Fibroblast of villous mesenchyme (primary cell): ENCODE measurements at places on chromosomes 1 and 21.

DNA sequence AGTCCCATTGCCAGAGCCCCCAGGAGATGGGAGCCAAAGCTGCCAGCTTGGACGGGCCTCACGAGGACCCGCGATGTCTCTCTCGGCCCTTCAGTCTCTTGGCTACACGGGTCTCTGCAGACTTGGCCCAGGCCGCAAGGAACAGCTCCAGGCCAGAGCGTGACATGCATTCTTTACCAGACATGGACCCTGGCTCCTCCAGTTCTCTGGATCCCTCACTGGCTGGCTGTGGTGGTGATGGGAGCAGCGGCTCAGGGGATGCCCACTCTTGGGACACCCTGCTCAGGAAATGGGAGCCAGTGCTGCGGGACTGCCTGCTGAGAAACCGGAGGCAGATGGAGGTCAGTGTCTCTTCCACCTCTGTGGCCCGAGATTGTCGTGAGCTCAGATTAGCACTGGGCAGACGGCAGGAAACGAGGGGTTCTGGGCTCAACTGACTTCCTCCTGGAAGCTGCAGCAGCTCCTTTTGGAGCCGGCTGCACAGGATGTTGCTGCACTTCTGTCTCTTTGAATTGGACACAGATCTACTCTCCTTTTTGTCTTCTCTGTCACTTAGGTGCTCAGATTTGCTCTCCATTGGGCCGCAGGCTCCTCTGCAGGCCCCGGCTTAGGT lies 68.0 kb downstream of the DISC1 start:
- no peak for DNase-seq

DNA sequence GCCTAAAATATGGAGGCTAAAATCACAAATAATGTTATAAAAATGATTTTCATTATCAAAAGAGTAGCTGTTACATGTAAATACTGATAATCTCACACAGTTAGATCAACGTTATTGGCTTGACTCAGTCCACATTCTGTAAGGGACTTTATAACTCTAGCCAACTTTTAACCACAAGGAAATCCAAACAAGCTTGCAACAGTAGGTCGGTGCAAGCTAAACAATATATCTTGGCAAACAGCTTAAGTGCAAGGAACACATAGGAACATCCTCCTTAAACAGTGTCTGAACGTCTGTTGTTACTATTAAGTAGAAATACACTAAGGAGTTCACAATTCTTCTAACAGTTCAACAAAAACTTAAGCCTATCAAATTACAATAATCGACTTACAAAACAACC lies 126.7 kb downstream of the EIF4G3 start:
- peak; percentile 92 for DNase-seq

DNA sequence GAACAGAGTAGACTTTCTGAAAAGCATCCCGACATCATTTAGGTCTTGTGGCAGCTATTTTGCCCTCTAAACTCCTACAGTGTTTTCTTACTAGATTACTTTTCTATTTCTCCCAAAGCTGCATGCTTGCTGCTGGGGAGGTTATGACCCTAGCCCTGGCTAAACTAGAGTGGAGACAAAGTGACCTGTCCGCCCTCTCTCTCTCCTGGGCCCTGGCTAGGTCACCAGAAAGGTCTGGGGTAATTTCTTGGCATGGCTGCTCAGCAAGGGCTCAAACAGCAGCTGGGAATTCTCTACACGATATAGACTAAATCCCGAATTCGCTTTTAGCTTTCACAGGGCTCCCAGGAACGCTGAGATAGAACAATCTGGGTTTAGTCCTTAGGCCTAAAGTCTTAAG lies 84.5 kb upstream of the KCNE2 start:
- no peak for DNase-seq

- DNase-seq = no peak
Observed at GRCh38 chr1:179144626-179145025, 62.8 kb downstream of the TOR3A start.

DNA sequence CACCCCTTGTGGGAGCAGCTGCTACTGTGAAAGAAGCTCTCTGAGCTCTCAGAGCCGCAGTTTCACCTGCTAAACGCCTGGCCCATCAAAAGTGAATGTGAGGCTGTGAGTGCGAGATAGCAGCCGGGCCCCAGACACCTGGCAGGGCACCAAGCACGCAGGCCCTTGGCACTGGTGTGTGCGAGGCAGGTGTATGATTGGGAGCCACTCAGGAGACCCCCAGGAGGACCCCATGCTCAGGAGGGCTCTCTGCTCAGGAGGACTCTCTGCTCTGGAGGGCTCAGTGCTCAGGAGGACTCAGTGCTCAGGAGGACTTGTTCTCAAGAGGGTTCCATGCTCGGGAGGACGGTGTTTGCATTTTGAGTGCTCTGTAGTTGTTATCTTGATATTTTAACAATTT lies 14.3 kb upstream of the ADARB1 start:
- no peak for DNase-seq

DNA sequence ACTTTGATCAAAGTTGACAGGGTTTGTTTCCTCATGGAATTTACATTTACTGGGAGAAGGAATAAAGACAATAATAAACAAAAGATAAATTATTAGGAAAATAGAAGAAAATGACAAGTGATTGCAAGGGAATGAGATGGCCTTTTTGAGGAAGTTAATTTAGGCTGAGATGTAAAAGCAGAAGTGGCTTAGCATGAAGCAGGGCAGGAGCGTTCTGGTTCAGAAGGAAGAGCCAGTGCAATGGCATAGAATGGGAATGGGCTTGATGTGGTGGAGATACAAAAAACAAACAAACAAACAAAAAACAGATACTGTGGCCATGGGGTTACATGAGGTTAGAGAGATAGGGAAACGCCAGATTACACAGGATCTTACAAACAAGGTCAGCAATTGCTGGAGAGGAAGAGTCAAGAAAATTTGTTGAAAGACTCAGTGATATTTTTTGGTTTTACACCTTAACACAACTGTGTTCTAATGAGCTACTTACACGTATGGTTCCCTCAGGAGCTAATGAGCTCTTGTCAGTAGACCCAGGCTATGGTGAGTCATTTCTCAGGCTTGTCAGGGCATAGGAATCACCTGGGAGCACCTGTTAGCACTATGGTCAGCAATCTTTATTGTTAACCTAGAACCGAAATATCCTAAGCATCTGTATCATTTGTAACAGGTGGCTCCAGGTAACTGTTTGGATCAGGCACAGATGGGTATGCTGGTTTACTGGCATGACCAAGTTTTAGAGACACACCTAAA lies 8.7 kb upstream of the CADM3 start:
- no peak for DNase-seq

DNA sequence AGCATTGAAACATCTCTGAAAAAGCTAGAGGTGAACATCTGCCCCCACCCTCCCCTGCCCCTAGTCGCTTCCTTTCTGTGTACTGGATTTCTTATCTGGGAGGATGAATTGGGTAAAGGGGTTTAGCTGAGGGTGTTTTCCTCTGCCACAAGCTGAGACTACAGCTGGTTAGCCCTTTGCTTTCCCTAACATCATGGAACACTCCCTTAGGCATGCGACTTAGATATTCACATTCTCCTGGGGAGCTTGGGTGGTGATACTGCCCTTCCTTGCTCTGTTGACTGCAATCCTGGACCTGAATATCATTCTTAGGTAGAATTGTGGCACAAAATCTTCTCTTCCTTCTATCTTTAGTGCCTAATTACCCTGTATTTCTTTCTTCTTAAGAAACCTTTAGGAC lies 117.4 kb upstream of the KIAA0040 start:
- no peak for DNase-seq

GRCh38 chr1:211356723-211357407 lies 30.2 kb downstream of the TRAF5 start:
- DNase-seq = no peak

DNA sequence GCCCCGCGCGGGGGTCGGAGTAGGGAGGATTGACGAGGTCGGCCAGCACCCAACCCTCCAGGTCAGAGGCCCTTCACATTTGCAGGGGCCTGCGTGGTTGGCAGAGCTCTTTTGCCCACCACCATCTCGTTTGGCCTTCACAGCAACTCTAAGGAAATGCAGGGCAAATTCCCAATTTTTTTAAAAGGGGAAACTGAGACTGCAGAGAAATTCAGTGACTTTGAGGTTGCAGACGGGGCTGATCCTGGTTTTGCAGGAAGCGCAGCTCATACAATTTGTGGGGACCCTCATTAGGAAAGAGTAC lies 430 bp upstream of the ACBD3 start:
- DNase-seq = no peak

DNA sequence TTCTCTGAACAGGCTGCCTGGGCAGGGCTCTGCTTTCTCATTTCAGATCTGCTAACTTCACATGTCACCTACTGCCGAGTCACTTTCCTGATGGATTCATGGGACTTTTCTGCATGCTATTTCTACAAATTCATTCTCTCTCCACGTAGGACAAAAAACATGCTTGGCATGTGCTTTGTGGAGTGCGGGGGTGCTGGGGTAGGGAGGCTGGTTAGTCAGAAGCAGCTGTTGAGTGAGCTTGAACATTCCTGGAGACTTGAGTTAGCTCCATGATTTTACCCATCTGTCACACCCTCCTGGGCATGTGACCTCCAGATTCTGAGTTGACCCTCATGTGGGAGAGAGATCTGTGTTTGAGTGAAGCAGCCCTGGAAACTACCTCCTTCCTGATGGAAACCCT lies 71.4 kb downstream of the UCK2 start:
- peak; percentile 96 for DNase-seq

- no peak for DNase-seq
Observed at GRCh38 chr1:75548721-75549480, 62.0 kb downstream of the SLC44A5 start.

DNA sequence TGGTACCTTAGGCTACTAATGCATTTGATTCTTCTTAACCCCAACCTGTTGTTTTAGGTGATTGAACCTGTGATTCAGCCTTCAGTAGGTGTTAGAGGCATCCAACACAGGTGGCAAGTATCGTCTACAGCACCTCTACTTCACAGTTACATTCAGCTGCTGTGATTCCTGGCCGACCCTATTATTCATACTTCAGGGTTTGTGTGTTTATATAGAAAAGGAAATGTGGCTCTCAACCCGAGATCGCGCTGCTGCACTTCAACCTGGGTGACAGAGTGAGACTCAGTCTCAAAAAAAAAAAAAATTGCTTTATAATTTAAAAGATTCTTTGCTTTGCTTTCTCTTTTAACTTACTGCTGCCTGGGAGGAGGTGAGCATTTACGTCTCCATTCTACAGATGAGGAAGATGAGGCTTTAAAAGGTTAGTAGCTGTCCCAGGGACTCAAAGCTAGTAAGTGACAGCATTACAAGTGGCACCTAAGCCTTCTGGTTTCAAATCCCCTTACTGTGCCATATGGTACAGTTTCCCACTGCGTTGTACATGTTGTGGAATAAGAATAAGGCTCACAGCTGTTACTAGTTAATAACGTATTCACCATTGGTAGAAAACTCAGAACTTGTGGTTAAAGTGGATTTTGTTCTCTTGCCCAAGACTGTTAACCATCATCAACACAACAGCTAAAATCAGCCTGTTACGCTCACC lies 9.9 kb upstream of the GPR25 start:
- no peak for DNase-seq

DNA sequence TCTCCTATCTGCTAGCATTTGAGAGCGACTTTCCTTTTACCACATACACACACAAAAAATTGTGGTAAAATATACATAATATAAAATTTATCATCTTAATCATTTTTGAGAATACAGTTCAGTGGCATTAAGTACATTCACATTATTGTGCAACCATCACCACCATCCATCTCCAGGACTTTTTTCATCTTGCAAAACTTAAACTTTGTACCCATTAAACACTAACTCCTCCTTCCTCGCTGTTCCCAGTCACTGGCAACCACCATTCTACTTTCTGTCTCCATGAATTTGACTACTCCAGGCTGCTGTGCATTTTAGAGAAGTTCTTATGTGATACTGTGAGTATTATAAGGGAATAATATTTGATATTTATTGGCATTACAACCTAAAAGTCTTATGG lies 181.3 kb downstream of the C1orf21 start:
- DNase-seq = no peak

DNA sequence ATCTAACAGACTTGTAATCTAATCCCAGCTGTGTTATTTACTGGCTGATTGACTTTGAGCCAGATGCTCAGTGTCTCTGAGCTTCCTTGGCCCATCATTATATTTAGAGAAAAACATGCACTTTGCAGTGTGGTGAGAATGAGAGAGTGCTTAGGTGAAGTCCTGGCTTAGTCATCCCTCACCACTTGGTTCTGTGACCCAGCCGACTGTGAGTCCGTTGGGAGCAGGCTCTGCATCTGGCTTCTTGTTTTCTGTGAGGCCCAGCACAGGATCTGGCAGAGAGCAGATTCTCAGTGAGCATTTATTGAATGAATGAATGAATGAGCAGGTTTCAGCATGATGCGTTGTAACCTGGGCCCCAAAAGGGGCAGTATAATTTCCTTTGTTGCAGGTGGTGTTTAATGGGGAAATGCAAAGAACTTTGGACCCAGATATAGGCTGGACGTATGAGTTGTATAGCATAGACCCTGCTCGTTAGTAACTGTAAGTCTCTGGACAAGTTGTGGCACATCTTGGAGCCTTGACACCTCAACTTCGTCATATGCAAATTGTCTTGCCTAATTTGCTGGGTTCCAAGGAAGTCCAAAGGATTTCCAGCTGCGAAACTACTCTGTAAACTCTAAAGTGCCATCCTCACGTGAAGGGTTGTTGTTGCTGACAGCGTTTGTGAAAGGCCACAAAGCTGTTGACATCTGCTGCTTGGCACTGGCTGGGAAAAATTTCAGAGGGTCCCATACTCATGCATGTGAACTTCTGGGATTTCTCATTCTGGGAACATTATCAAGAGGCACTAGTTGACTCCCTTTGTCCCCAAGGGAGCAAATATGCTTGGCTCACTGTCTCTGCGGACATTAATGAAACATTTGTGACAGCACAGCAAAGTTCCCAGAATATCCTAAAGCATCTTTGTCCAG lies 138.8 kb upstream of the USP24 start:
- DNase-seq = no peak

- no peak for DNase-seq
Observed at GRCh38 chr1:67350783-67351182, 43.1 kb downstream of the IL12RB2 start.

- DNase-seq = peak; percentile 47
Observed at GRCh38 chr21:20999659-21000058, 1.4 kb downstream of the NCAM2 start.

GRCh38 chr21:16900685-16901084 lies 612.2 kb upstream of the CXADR start:
- no peak for DNase-seq

GRCh38 chr1:242043165-242043564 lies 44.3 kb upstream of the MAP1LC3C start:
- DNase-seq = no peak

DNA sequence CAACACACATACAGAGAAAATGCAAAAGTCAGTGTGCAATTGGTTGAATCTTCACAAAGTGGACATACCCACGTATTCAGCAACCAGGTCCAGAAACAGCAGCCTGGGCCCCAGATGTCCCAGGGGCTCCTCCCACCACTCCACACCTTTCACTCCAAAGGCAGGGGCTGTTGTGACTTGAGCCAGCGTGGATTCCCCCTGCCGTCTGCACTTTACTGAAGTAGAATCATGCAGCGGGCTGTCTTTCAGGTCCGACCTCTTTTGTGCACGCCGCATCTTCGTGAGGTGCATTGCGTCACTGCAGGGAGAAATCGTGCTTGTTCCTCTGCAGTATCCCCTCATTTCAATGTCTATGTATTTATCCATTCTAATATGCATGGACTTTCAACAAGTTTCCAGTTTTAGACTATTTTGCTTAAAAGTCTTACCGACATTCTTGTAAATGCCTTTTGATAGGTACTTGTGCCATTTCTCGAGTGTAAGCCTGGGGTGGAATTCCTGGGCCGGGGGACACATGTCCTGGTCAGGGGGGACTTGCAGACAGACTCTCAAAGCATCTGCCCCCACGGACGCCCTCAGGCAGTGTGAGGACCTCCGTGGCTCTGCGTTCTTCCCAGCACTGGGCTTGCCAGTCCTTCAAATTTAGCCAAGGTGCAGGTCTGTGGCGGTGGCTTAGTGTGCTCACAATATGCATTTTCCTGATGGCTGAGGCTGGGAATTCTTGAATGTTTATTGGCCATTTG lies 29.3 kb upstream of the ACTRT2 start:
- DNase-seq = no peak
